ENCODE measurements at places on chromosomes 4 and X. TPM values are rescaled to one million over a fixed set of nuclear protein-coding genes. Genes with fewer than 3 reads are reported as not detected.

The ATP2B3 gene
- total RNA-seq: not detected

The STBD1 gene
- total RNA-seq: 3.3 TPM

The TSPAN6 gene
- 35.3 TPM for total RNA-seq

The UGT8 gene
- total RNA-seq: 5.1 TPM

The TMEM154 gene
- 3.5 TPM for total RNA-seq

The CXCL10 gene
- not detected for total RNA-seq

The USP51 gene
- 0.67 TPM for total RNA-seq

The RIPPLY1 gene
- total RNA-seq: not detected

Measured in NCI-H460 (cell line).